Activated T-helper 1 cell treated with Interleukin-2 at 50 U/mL for 16 hours (primary cell): ENCODE measurements at places on chromosomes 2 and 18.

DNA sequence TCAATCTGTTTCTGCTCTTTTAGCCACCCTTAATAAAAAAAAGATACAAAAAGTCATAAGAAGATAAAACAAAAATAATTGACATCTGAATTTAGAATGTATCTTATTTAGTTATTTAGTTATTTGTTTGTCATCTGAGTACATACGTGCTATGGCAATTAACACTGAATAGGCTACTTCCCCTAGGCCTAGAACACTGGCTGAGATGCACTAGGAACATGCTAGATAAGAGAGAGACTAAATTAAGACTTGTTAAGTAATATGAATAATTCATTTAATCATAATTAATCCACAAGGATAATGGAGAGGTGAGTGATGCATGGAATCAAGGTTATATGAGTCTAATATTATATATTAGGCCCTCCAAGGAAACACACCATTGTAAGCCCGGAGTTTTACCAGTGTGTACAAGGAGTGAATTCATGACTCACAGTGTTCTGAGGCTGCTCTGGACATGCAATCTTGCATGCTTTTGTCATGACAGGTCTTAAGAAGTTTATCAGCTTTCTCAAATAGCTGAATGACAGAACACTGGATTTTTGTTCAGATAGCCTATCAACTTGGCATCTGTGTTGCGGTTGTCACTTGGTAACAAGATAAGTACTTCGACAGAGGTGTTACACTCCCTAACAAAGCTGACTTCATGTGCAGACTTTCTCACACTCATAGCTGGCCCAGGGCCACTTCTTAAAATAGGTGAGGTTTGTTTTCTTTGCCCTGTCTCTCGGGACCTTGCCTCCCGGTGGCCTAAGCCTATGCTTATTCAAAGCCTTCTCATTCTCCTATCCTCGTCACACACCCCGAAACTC, 5.0 kb upstream of the SERPINB2 start:
- DNase-seq: no peak

GRCh38 chr2:240986787-240987411, 11.5 kb upstream of the SNED1 start:
- no peak for DNase-seq

GRCh38 chr2:53173091-53173490, 594.5 kb upstream of the CHAC2 start:
- DNase-seq: no peak

- DNase-seq: no peak
Measured at GRCh38 chr2:71922091-71922490, 225.6 kb downstream of the CYP26B1 start.

DNA sequence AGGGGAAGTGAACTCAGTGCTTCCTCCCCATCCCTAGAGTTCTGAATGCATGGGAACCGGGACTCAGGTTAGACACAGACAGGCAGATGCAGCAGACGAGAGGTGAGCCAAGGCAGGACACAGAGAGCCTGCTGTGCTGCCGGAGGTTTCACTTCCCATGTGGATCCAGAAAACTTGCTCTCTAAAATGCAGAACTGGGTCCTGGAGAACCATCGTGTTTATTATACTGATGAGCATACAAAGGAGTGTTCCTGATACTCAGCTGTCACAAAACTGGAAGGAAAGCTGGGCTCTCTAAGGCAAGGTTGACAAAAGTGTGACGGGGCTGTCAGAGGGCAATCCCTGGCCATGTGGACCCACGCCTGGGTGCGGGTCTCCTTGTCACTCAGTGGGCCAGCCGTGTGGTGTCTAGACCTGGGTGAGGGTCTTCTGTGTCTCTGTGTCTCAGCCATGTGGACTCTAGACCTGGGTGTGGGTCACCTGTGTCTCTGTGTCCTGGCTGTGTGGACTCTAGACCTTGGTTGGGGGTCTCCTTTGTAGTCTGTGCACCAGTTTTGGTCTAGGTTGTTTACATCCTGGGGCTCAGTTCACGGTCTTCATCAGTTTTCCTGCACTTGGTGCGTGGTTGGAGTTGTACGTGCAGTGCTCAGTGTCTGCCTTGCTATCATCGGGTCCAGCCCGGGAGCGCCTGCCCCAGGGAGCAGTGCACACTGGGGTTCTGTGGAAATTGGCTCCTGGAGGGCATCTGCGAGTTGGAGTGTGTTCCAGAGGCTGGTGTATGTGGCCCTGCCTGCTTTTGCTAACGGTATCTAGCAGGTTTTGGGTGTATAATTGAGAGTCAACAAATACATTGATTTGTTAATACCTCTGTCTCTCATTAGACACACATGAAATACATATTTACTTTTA, 141.1 kb downstream of the ATP9B start:
- DNase-seq: no peak

- no peak for DNase-seq
Measured at GRCh38 chr2:103002954-103003353, 241.1 kb downstream of the TMEM182 start.

- no peak for DNase-seq
Measured at GRCh38 chr2:64063924-64064331, 44.7 kb upstream of the VPS54 start.

- DNase-seq: no peak
Measured at GRCh38 chr18:35432565-35433001, 55.4 kb upstream of the ZNF396 start.

GRCh38 chr2:225569995-225570394, 170.5 kb downstream of the NYAP2 start:
- DNase-seq: no peak

DNA sequence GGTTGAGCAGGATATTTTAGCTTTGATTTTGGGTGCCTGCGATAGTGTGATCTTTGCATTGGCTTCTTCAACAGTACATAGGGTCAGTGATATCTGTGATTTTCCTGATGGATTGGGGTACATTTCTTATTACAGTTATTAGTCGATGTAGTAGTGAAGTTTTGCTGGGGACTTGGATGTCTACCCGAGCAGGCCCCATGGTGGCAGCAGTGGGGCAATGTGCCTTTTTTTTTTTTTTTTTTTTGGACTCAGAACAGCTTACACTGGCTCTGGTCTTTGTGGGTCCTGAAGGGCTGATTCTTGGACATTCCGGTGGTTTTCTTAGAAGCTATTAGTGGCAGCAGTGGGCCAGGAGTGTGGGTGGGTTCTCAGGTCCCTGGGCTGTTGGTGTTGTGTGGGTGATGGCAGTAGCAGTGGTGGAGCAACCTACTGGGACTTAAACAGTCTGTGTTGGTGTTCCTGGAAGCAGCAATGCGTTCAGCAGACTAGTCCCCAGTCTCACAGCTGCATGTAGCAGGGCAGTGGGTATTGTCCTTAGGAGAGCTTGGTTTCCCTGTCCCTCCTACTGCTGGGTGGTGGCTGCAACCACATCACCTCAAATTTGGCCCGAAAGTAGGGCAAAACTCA, 53.7 kb upstream of the SLC4A10 start:
- no peak for DNase-seq

DNA sequence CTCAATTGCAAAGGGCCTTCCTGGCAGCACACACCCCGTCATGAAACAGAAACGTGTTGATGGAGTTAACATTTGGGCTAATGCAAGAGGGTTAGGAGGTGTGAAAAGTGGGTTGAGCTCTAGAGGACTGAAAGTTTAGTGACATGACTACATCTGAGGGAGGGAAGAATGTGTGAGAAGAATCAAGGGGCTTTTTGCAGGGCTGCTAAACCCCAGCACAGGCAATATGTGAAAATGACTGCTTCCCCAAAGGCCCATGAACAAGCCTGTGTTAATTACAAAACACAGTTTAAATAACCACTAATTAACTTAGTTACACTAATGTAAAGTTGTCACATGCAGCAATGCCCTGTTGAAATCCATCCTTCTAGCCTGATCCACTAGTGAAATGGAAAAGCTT, 63.4 kb upstream of the PEX13 start:
- DNase-seq: no peak

DNA sequence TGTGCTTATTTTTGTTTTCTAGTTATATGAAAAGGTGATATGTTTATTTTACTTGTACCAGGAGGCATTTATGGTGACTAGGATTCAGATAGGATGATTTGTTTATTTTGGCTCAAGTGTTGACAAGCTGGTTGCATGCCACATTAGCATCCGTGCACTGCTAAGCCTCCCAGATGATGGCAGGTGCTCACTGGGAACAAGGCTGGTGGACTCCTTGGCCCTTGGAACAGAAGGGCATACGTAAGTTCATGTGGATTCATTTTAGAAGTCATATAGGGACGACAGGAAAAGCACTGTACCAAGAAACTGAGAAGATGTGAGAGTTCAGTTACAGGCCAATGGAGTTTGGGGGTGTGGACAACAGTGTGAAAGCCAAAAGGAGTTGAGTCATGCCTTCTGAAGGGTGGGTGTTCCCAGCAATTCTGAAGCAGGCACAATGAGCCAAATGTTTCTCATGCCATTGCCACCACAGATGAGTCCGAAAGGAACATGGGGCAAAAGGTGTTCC, 166.2 kb downstream of the PHLPP1 start:
- no peak for DNase-seq

DNA sequence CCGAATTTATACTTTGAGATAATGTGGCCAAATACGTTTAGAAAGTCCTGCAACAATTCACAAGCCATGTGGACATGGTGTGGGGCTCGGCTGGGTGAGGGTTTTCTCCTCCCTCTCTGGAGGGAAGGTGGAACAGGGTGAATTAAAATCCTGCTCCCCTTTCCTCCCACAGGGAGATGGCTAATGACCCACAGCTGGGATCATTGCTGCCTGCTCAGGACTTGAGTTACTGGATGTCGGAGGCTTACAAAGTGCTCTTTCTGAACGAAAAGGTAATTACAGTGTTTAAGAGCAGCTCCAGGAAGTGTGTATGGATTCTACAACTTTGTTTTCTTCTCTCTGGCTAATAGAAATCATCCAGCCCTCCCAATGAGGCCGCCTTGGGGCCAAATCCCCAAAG, 97.9 kb upstream of the ALKAL2 start:
- no peak for DNase-seq

GRCh38 chr2:20616341-20616871, 34.5 kb downstream of the HS1BP3 start:
- DNase-seq: no peak
